ENCODE measurements at places on chromosomes 11 and 22. TPM values are rescaled to one million over a fixed set of nuclear protein-coding genes. Genes with fewer than 3 reads are reported as not detected.

The MN1 gene
- 0.81 TPM for polyA plus RNA-seq

The CCT8L2 gene
- not detected for polyA plus RNA-seq

The GPR83 gene
- not detected for polyA plus RNA-seq

The CALCB gene
- polyA plus RNA-seq: 0.09 TPM

The TENM4 gene
- 0.96 TPM for polyA plus RNA-seq

The PRDM11 gene
- 4.8 TPM for polyA plus RNA-seq

The KCNJ5 gene
- polyA plus RNA-seq: 0.10 TPM

The APLNR gene
- polyA plus RNA-seq: not detected

GRCh38 chr11:60924110-60924905, at the start of gene TMEM132A:
TSS of gene TMEM132A (plus strand) at chr11:60924460. CDS start at chr11:60924634, 174 bp downstream.
- peak; percentile 58 for DNase-seq

GRCh38 chr22:31425331-31426050, 26.1 kb downstream of the DRG1 start:
- DNase-seq: no peak

DNA sequence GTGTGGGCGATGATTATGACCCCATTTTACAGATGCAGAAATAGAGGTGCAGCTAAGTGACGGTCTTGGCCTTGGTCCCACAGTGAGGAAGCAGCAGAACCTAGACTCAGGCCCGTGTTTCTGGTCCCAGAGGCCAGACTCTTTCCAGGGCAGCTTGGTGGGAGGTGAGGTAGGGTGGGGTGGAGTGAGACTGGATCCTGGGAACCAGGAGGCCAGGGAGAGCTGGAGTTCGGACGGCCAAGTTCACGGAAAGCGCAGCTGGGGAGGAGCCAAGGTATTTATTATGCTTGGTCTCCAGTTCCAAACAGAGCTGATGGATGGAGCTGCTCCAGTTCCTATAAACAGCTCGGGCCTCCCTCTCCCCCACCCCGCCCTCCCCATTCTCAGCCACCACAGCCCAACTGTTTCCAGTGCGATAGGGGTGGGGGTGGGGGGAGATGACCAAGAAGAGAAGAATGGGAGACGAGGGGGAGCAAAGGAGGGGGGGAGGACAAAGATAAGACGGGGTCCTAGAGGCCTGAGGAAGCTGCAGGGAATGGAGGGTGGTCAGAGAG, 16.2 kb downstream of the LRRC32 start:
- peak; percentile 60 for DNase-seq

GRCh38 chr22:48882636-48883200, 945.0 kb downstream of the BRD1 start:
- no peak for DNase-seq

DNA sequence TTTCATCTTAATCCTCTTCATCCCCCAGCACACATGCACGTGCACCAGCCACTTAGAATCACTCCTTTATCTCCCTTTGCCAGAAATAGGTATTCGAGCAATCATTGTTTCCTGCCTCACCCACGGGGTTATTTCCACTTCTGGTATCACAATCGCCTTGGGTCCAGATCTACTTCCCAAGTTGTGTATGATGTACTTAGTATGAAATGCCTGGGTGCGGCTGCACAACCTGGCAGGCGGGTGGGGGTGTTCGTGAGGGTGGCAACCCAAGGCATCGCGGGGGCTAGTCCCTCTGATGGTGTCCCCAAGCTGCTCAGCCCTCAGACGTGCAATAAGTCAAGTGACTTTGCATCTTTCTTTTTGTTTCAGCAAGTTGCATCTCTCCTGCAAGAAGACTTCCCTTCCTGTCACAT, 475.6 kb downstream of the MIAT start:
- DNase-seq: no peak

GRCh38 chr11:118015385-118015841, 29.2 kb downstream of the IL10RA start:
- DNase-seq: no peak

GRCh38 chr11:32255841-32256240, 165.0 kb downstream of the RCN1 start:
- no peak for DNase-seq

DNA sequence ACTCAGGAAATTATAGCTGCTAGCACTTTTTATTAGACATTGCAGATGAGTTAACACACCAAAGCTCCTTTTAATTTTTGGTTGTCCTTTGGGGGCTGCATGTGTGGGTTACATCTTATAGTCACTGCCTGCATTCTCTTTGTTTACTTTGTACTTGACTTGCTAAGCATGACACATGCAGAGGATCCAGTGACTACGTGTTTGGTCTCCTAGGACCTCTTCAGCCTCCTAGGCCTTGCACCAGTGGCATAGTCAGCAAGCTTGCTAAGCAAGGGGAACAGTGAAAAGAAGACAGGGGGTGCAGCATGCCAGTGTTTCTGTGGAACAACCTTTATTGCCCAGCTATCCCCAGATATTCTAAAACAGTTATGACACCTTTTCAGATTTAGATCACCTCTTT, 108.2 kb downstream of the PAX6 start:
- no peak for DNase-seq

DNA sequence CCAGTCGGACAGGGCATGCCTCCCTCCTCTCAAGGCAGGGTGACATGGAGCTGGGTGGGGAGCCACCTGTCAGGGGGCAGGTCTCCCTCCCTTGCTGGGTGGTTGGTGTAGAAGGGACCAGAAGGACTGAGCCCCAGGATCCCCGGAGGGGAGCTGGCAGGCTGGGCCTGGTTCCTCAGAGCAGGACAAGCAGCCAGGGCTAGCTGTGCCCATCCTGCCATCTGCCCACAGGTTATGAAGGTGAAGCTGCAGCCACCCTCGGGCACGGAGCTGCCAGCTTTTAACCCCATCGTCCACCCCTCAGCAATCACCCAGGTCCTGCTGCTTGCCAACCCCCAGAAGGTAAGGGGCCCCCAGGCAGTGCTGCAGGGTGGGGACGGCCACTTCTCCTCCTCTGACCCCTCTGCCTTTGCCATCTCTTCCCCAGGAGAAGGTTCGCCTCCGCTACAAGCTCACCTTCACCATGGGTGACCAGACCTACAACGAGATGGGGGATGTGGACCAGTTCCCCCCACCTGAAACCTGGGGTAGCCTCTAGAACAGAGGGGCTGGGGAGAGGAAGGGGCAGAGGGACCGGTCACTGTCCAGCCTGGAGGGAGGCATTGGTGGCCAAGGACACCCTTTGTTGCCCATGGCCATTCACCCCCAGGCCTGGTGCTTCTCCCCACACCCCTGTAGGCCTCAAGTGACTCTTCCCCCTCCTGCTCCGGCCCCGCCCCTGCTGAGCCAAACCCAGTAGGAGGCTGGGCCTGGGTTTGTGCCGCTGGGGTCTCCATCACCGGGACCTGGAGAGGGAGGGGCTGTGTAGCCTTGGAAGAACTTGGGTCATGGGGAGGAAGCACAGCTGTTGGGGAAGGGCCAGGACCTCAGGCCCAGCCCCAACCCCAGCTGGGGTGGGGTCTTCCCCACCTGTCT, 7.0 kb upstream of the SH3BP1 start:
- DNase-seq: no peak

- DNase-seq: peak; percentile 56
Observed at GRCh38 chr11:58286249-58286648, 18.2 kb upstream of the OR10W1 start.

- no peak for DNase-seq
Observed at GRCh38 chr11:48041877-48042695, 61.7 kb downstream of the PTPRJ start.

DNA sequence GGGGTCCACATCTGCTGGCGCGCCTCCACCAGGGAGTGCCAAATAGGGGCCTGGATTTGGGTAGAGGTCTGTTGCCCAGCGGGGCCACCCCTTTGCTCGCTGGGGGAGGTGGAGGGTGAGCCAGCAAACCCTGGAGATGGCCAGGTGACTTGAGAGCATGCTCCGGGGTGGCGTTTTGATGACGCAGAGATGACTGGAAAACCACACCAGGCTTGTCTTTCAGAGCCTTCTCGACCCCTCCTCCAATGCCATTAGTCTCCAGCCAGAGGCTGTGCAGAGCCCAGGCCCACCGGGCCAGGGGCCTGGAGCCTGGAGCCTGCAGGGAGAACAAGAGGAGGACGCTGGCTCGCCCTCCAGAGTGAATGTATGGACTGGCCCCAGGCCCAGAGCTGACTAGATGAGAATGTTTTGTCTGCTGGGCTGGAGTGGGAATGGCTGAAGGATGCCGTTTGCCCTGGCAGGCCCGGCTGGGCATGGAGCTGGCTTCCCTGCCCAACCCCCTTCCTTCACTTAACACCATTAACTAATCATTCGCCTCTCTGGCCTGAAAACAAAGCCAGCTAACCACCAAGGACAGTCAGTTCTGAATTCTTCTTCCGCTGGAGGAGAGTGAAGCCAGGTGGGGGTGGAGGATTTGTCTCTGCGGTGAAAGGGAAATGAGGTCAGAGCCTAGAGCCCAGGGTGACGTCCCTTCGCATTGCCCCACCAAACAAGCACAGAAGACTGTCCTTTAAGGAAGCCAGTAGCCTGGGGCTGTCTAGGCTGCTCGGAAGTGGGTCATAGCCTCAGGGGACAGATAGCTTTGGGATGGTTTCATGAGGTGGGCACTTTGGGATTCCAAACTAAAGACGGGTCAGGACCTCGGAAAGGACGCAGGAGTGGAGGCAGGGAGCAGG, 1.6 kb upstream of the MCAM start:
- DNase-seq: peak; percentile 60

DNA sequence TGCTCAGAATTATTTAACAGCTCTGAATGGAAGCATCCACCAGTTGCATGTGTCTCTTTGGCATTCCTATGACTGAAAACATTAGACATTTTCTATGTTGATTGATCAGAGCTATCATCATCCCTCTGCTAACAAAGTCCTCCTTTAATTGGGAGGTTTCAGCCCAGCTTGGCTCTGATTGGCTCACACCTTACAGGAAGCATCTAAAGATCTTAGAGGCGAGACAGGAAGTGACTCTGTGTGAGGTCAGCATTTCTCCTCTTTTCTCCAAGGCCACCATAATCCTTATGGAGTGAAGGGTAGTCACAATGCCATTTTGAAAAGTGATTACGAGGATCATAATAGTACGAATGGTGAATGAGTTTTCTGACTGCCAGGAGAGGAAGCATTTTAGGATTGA, 260.8 kb downstream of the MIAT start:
- no peak for DNase-seq

DNA sequence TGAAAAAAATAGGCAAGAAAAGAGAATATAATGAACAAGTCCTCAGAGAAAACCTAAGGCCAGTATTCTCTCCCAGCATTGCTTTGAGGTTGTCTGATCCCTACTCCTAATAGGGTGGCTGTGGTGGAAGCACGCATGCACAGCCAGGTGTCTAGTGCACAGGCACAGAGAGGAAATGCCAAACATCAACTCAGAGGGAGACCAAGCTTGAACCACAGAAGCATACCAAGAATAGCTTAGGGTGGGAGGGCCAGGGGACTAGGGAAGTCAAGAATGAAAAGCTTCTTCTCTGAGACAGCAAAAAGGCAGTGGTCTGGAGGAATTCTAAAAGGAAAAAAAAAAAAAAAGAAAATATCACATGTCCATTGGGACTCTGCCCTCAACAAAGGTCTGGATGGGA, 244.1 kb upstream of the API5 start:
- no peak for DNase-seq

DNA sequence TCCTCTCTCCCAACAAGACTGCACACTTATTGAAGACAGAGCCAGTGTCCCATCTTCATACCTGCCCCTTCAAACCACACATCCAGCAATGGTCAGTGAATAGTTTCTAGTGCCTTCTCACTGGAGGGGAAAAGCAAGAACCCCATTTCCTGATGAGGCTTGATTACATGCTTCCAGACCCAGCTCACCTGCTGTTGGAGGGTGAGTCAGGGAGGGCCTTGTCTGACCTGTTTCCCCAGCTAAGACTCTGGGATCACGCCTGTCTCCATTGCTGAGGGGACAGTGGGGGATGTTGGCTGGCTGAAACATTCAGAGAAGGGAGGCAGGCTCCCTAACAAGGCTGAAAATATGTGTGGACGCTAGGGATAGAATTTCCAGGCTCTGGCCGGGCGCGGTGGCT, 27.5 kb upstream of the ZDHHC13 start:
- DNase-seq: no peak

- DNase-seq: peak; percentile 80
Observed at GRCh38 chr11:7892840-7893254, 38.2 kb downstream of the OR10A6 start.

- DNase-seq: no peak
Observed at GRCh38 chr11:109511598-109511997, 89.6 kb downstream of the C11orf87 start.

DNA sequence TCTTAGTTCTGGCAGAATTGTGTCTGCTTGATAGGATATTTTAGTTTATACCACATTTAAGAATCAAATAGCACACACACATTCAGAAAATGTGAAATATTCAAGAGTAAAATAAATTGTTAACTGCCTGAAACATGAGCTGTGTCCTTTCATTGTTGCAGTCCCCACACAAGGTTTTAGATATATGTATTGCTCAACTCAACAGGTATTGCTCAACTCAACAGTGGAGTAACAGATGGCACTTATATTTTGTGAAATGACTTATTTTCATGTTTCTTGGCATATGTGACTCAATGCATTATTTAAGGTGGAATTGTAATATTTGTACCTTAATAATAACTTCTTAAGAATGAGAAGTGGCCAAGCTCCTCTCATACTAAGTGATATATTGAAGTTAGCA, 760.3 kb downstream of the CNTN5 start:
- no peak for DNase-seq

GRCh38 chr11:2741377-2742131, 41.8 kb upstream of the KCNQ1OT1 start:
- peak; percentile 65 for DNase-seq

DNA sequence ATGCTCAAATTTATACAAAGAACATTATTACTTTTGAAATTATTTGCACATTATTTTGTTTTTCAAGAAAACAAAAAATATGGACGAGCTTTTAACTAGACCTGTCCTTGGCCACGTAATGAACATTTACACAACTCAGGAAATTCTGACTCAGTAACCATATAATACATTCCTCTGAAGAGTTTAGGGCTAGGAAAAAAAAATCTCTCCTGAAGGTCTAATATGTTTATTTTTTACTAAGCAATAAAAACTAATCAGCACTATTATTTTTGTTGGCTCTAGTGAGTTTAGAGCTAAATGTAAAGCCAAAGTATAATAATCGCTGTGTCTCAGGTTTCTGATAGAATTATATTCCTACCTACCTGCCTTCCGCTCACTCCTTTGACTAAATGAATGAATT, 187.5 kb downstream of the SWAP70 start:
- no peak for DNase-seq

- no peak for DNase-seq
Observed at GRCh38 chr11:128518493-128519207, 68.7 kb downstream of the ETS1 start.

DNA sequence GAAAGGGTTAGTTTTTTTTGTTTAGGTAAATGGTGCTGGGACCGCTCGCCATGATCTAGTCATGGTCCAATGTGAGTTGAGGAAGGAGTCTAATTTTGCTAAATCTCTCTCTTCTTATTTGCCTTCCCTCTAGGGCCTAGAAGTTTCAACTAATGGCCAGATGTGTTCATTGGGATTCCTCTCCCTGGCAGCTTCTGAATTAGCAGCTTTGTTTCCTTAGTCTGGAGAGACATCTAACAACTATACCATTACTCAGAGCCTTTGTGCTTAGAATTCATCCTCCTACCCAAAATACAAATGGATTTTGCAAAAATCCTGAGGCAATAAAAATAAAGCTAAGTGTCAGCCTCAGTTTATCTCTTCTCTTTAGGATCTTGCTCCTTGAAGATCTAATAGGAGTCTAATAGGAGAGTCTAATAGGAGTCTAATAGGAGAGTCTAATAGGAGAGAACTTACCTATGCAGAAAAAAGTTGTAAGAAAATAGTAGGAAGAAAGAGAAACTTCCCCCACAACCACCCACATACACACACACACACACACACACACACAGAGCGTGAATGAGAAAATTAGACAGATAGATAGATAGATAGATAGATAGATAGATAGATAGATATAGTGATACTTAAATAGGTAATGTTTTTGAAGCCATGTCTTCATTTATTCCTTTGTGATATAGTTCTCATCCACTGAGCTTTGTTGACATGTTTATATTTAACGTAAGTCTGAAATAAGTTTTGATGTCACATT, 980.5 kb upstream of the CNTN5 start:
- no peak for DNase-seq

Measured in small intestine (tissue), 16 donors.